ENCODE measurements at places on chromosomes 16 and 17.

- no peak for DNase-seq
Observed at GRCh38 chr16:47946092-47946491, 209.7 kb downstream of the ABCC12 start.

GRCh38 chr16:25854141-25854540, 162.4 kb downstream of the HS3ST4 start:
- no peak for DNase-seq

GRCh38 chr16:87747626-87748414, 18.0 kb downstream of the KLHDC4 start:
- no peak for DNase-seq

DNA sequence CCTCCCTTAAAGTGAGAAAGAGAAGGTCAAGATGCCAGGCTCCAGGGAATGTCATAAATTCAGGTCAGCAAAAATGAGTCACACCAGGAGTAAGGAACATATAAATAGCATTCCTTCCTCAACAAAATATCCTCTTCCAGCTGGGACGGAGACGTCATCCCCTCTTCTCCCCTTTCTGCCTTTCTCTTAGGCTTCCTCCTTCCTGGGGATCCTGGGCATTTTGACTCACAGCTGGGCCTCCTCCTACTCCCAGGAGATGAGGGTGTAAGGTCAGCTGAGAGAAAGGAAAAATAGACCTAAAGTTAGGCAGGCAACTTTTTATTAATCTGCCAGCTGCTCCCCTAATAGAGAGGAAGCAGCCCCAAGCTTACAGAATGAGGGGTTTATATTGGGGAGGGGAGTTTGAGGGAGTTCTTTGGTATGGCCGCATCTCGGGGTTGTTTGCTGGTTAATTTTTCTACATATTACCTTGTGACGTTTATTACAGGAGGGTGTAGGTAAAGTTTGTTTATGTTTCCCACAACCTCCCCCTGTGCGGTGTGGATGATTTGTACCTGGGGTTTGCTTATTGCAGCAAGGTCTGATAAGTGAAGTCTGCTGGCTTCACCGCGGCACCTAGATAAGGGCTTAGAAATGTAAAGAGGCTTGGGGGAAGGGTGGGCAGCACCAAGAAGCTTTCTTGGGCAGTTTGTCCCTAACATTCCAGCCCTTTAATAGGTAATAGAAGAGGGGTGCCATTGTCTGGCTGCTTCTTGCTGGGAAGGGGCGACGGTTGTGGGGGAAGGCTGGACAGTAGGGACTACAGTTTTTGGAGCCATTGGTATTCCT, 7.1 kb upstream of the ZNF747 start:
- DNase-seq = no peak

GRCh38 chr16:85608515-85608885, 4.6 kb upstream of the GSE1 start:
- no peak for DNase-seq

DNA sequence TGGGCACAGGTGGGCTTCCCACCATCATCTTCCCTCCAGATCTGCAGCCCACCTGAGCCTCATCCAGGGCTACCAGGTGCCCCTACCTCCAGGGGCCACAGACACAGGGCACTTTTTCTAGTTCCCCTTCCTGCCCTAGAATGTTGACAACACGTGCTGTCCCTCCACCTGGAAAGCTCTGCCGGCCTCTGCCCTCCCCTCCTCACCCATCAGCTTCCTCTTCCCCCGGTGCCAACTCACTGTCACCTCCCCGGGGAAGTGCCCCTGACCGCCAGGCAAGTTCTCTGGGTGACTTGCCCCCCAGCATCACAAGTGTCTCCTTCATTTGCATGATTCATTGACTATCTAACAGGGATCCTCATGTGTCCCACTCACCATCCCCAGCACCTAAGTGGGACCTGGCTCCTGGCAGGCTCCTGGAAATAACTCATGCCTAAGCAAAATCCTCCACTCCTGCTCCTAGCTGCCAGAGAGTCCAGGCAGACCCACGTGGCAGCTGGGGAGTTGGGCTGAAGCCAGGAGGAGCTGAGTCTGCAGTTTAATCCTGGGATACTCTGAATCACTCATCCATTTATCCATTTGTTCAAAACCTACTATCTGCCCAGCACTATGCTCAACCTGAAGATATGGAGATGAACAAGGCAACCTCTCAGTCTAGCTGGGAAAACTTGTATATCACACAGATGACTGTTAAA, 304.4 kb downstream of the FOXL1 start:
- no peak for DNase-seq

DNA sequence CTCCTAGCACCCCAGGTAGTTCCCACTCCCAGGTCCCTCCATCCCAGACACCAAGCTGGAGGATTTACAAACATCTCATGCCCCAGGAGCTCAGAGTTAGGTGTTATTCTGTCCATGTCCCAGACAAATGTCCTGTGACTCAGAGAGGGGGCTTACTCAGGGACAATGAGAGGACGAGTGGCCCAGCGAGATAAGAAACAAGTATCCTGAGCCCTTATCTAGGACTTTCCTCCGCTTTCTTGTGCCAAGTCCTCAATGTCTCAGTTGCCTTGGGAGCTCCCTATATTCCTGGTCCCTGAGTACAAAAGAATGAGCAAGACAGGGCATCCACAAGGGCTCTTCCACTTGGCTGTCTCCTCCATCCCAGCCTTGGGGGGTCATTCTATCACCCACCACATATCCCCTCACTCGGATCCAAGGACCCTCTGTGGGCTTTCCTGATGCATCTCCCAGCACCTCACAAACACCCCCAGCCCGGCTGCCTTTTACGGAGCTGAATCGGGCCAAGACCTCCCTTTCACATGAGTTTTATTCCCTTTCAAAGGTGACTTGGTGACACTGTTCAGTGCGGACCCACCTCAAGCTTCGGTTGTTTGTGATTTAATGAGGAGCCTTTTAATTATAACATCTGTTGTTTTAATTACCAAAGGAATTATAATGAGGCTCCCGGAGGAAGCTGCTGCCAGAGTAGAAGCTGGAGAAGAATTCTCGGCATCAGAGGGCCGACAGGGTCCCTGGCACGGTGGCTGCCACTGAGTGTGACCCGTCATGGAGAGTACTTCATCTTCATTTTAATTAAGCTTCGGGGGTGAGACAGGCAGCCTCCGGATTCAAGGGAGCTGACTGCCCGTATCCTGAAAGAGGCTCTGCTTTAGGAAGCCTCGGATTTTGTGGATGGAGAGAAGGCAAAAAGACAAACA, 121.5 kb downstream of the WSCD1 start:
- no peak for DNase-seq

- DNase-seq = no peak
Observed at GRCh38 chr16:1137604-1138003, 15.3 kb upstream of the CACNA1H start.

- DNase-seq = no peak
Observed at GRCh38 chr17:699345-699744, 15.3 kb downstream of the VPS53 start.

DNA sequence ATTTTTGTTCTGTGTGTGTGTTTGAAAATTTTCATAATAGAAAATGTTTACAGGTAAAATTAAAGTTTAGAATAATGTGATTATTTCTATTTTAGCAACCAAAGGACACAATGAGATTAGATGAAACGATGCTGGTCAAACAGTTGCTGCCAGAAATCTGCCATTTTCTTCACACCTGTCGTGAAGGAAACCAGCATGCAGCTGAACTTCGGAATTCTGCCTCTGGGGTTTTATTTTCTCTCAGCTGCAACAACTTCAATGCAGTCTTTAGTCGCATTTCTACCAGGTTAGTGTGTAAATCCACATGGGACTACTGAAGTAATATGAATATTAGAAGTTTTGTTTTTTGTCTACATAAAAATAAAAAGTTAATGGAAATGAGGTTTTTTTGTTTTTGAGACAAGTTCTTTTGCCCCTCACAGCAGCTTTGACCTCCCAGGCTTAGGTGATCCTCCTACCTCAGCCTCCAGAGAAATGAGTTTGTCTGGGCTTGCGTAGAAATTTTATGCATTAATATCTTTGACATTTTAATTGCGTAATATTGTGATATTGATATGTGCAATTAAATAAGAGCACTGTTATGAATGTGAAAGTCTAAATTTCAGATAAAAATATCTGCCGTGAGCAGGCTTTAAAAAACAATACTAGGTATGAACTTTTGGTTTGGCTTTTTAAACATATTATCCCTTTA, 68.5 kb downstream of the NF1 start:
- DNase-seq = no peak

- no peak for DNase-seq
Observed at GRCh38 chr17:73356561-73357170, 44.9 kb upstream of the CDC42EP4 start.

DNA sequence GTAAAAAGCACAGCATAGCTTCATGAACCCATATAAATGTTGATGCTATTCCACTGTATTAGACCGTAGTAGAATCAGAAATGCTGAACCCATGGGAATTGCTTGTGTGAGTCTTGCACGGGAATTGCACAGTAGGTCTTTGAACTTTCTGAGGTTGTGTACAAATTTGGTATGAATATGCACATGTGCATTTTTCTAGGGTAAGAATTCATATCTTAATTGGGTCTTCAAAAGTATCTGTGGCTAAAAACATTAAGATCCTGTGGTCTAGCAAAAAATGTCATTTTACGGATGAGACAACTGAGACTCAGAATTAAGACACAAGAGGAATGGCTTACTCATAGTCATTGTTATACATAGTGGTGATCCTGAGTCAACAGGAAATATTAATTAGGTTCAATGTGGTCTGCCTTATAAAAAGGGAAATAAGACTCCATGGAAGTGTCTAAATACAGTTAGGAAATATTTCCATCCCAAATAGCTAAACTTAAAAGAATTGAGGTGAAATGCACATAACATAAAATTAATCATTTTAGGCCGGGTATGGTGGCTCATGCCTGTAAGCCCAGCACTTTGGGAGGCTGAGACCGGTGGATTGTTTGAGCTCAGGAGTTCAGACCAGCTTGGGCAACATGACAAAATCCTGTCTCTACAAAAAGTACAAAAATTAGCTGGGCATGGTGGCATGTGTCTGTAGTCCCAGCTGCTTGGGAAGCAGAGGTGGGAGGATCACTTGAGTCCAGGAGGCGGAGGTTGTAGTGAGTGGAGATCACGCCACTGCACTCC, 22.8 kb downstream of the TAOK1 start:
- DNase-seq = no peak

DNA sequence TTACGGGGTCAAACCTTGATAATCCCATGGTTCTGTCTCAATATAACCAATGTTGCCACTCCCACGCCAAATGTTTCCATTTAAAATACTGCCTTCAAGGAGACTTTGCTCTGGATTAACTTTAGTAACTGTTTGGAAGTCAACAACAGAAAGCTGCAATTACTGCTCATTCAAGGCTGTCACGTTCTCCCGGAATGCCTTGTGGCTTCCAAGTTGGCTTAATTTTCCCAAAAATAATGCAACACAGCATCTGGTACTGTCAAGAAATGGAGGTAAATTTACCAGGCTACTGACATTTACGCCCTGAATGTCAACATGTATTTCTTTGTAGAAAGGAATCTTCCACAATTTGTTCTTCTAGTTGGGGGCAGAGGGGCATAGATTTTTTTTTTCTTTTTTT, 38.2 kb downstream of the GPRC5B start:
- no peak for DNase-seq

- DNase-seq = no peak
Observed at GRCh38 chr16:24150282-24150681, 105.9 kb upstream of the CACNG3 start.

DNA sequence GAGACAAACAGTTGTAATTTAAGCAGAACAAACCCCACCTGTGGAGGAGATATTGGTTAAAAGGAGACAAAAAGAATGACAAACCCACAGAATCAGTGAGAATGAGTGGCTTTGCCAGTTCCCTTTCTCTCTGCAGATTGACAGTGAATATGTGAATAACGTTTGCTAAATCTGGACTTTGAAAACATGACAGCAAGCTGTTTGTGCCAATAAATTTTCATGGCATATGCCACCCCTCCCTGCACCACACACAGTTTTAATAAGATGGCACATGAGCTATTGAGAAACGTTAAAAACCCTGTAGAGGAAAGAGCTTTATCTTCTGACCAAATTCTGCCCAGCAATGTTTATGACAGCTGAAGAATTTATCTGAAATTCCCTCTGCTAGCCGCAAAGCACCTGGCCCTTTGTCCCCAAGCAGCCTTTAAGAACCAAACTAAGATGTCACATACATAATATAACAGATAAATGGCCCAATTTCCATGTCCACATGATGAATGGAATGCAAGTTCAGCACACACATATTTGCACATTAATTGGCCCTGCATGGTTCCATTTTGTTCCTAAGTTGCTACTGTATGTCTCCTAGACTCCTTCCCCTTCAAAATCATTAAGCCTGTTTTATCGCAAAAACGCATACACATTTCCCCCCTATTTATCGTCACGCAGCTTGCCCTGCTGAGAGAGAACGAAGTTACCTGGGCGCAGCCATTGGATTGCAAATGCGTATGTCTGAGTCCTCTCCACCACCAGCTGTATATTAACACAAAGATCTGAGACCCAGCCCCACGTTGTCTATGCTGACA, 773.5 kb upstream of the EEF2KMT start:
- no peak for DNase-seq

- no peak for DNase-seq
Observed at GRCh38 chr16:3038256-3038655, 1.5 kb upstream of the BICDL2 start.

- no peak for DNase-seq
Observed at GRCh38 chr16:23423496-23424049, 29.4 kb downstream of the COG7 start.

DNA sequence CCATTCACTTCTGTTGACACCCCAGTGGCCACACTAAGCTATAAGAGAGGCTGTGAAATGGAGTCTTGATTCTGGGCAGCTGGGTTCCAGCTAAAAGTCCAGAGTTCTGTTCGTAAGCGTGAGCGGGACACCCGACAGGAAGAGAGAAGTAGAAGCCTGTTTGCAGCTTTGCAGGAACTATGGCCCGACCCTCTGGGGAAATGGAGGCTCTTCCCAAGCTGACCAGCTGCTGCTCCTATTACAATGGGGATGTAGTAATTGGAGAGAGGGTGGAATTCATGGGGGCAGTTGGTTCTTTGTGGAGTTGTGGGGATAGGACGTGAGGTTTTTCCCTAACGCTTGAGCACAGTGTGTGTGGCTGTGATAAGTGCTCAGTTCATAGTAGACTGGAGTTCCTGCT, 28.4 kb downstream of the UBALD1 start:
- no peak for DNase-seq

DNA sequence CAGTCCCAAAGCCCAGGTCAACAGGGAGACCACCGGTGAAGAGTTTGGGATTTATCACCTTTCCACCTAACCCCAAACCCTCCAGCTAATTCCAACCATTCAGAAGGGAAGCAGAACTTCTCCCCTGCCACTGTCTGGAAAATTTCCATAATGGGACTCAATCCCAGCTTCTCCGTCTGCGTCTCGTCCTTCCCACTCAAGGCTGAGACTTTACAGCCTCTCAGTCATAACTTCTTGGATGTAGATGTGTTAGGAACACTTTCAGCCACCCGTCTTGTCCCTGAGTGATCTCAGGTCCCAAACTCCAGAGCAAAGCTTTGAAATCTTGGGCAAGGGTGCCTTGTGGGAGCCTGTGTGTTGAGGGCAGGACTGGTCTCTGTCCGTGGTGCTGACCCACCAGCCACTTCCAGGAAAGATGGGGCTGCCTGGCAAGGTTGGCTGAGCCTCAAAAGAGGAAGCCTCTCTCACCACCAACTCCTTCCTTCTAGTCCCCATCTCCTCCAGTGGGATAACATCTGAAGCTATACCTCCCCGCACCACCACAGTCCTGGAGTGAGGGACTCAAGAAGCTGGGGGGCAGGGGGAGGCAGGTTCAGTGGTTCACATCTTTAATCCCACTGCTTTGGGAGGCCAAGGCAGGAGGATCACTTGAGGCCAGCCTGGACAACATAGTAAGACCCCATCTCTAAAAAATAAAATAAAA, 9.3 kb downstream of the GAS2L2 start:
- no peak for DNase-seq

- no peak for DNase-seq
Observed at GRCh38 chr16:65306722-65307121, 184.9 kb upstream of the CDH11 start.

GRCh38 chr17:31275116-31275515, 21.9 kb downstream of the OMG start:
- no peak for DNase-seq

All from activated CD8-positive, alpha-beta memory T cell treated with anti-CD3 and anti-CD28 coated beads for 48 hours (primary cell).